ENCODE measurements at places on chromosomes 13 and 19.

DNA sequence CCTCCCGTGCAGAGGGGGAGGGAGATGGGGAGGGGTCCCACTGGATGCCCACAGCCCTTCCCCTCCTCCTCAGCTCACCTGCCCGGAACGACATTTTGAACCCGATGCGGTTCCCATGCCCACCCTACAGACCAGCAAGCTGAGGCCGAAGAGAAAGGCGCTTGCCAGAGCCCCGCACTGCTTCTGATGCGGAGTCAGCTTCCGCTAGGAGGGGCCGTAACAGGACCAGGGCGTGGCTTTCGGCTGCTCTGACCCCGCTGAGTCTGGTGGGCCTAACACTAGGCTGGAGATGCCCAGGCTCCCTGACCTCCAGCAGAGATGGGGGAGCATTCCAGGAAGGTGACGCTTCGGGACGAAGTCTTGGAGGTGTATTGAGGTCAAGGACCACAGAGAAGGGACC, 6.7 kb downstream of the ONECUT3 start:
- no peak for DNase-seq

DNA sequence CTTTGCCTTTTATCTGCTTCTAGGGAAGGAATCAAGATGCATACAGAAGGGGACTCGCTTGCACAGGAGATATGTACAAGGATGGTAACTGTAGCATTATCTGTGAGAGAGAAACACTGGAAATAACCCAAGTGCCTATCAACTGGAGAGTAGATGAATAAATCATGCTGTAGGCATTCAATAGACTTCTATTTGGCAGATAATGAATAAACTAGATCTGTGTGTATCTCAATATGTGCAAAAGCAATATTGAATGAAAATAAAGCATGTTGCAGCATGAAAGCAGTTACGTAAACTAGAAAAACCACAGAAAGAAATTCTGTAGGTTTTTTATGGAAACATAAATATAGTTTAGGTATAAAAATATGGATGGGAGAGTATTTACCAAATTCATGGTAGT, 38.6 kb upstream of the RGCC start:
- no peak for DNase-seq

DNA sequence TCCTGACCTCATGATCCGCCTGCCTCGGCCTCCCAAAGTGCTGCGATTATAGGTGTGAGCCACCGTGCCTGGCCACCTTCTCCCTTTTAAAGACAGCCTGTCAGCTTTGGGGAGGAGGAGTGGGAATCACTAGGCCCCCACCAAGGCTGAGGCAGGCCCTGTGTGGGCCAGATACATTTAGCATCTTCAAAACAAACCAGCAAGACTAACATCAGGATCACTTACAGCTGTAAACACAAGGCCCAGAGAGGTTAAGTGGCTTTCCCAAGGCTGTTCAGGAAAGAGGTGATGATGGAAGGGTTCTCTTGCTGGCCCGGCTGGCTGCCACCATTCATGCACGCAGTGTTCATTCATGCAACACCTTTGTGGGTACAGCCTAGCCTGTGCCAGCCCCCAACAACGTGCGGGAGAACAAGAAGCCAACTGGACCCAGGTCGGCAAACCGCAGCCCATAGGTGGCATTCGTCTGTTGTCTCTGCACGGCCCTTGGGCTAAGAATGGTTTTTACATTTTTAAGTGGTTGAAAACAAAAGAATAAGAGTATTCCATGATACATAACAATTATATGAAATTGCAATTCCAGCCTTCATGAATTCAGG, 23.0 kb downstream of the IER2 start:
- DNase-seq = no peak

GRCh38 chr13:51258612-51259548, 36.7 kb downstream of the FAM124A start:
- no peak for DNase-seq

- DNase-seq = no peak
Observed at GRCh38 chr19:37692956-37693620, 26.5 kb downstream of the ZNF607 start.

Measured in fibroblast of the aortic adventitia (primary cell).